ENCODE measurements at places on chromosomes 5 and 9.

DNA sequence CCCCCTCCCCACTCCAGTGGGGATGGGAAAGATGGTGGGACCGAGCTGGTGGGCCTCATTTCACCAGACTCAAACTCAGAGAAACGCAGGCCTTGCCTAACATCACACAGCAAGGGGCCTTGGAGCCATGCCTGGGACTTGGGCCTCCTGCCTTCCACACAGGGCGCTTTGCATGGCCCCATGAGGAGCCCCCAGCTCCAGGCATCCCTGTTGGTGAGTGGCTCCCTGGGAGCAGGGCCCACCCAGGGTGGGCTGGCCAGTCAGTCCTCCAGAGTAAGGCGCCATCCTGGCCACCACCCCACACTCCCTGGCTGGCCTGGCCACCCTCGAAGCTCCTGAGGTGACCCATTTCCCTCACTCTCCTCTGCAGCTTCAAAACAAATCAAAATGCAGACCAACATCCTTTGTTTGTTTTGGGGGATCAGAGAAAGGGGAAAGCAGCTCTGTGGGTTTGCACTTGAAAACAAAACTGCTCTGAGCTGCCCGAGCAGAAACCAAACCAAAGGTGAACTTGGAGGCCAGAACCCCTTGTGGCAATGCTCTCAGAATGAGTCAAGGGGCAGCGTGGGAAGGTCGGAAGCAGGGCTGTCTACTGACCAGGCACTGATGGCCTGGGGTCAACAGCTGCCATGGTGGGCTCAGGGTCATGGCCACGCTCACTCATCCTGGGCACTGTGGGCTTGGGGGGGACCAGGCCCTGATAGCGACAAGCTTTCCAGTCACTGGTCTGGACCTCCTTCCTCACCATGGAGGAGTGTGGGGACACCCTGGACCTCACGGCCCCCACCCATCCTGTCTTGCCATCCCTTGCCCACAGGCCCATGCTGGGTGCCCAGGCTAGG lies 37.0 kb upstream of the VDAC1 start:
- no peak for DNase-seq

GRCh38 chr9:35650341-35651158 lies at the start of gene SIT1:
Gene SIT1, minus strand, starts transcription at chr9:35650931. Its CDS starts 78 bp downstream, at chr9:35650853.
- no peak for DNase-seq

DNA sequence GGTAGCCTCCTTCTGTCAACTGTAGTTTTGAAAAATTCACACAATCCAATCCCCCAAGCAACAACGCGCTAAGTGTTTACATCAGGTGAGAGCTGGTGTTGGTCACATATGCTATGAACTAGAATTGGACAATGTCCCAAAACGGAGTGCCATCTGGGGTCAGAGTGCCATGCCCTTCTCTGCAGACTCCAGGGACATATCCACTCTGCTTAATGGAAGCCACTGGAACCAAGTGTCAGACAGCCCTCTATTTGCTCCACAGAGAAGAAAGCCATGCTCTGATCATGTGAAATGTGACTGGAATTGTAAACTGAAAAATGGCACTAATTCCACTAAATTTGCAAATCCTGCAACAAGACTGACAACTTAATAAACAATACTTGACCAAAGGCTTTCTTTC lies 12.2 kb downstream of the ABCA1 start:
- DNase-seq: no peak

DNA sequence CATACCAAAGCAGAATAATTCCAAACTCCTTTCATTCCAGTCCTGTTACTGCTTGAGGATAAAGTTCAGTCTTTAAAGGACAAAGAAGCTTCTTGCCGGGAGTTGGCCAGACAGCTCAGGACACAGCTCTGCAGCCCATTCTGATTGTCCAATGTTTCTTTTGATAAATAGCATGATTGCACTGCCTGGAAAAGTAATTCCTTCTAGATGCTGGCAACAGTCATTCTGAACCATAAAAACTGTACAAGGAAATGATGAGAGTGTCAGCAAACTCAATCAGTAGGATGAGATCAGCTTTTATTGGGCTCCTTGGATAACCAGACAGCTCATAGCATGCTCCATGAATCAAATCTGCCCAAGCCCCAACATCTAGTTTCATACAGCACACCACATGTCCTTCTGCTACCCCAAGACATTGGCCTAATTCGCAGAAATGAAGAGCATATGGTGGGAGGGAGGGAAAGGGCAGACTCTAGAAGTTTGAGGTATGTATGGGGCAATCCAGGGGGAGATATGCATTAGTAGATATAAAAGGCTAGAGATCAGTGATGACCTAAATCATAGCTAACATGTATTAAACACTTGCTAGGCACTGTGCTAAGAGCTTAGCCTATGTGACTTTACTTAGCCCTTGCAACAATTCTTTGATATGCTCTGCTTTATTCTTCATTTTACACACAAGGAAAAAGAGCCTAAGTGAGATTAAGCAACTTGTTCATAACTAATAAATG lies 219.9 kb upstream of the NREP start:
- no peak for DNase-seq

DNA sequence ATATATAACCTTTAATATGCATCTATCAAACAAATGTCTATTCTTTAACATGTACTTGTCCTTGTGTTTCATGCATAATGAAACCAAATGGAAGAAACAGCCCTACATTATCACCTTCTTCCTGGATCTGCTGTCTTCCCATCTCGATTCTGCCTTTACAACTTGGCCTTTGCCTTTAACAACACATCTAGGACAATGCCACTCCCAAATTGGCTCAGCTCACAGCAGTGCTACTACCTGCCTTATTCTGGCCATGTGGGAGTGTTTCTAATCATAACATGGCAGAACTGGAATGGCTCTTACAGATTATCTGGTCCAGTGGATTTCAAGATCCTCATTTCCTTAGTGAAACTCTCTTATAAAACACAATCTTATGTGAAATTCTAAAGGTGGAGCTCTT lies 176.5 kb downstream of the CARTPT start:
- DNase-seq: no peak

- DNase-seq: no peak
These were observed 87.5 kb downstream of the KDM4C start for GRCh38 chr9:6845128-6845826.

- peak; percentile 21 for DNase-seq
These were observed 722 bp downstream of the CDC42SE2 start for GRCh38 chr5:131264451-131265099.

GRCh38 chr9:121835587-121836365 lies 184.3 kb downstream of the DAB2IP start:
- DNase-seq: peak; percentile 61

DNA sequence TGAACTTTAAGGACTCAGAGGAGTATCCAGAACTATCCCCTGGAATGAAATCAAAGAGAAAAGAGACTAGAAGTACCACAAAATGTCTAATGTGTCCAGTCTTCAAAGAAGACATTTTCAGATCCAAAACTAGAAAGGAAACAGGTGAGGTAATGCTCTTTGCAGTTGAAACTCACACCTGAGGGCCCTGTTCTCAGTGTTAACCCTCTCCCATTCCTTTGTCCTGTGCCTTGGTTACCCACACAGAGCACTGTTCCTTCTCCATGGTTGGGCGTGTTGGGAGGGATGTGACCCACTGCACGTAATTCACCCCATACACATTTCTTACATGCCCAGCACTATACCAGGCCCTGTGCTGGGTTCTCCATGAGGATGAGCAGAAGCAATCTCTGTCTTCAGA lies 21.3 kb downstream of the MSANTD3 start:
- DNase-seq: no peak

- DNase-seq: no peak
These were observed 28.3 kb upstream of the CRB2 start for GRCh38 chr9:123327697-123328100.

GRCh38 chr5:125331987-125332598 lies 585.7 kb upstream of the ZNF608 start:
- DNase-seq: no peak

GRCh38 chr9:97768746-97769145 lies 71.6 kb upstream of the XPA start:
- no peak for DNase-seq

DNA sequence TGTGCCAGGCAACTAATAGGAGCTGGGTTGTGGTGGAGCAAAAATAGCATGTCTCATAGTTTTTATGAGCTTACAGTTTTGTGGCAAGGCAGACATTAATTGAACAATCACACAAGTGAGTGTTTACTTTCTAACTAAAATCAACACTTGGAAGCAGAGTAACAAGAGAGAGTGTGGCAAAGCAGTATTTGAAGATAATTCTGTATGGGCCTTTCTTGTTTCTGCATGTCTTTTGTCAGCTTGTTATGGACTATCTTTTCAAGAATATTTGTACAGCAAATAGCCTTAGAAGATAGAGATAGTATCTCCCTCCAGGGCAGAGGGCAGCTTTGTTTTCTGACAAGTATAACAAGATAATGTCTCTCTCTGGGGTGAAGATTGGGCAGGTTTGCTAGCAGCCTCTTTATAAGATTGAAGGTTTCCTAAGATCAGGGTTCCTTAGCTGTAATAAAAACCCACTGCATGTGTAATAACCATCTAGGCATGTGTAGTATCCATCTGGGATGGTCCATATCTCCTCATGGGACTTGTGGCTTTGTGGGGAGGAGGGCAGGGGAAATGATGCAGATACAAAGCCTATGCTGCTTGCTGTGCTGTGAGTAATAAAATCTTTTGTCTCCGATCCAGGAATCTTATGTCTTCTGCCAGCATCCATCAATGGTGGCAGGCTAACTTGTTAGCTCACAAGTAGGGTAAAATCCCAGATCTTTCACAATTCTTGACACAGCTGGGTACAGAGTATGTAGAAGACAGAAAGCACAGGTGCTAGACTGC lies 479.9 kb downstream of the KDM4C start:
- DNase-seq: no peak

- DNase-seq: no peak
These were observed 76.9 kb downstream of the ST8SIA4 start for GRCh38 chr5:100826133-100826532.

DNA sequence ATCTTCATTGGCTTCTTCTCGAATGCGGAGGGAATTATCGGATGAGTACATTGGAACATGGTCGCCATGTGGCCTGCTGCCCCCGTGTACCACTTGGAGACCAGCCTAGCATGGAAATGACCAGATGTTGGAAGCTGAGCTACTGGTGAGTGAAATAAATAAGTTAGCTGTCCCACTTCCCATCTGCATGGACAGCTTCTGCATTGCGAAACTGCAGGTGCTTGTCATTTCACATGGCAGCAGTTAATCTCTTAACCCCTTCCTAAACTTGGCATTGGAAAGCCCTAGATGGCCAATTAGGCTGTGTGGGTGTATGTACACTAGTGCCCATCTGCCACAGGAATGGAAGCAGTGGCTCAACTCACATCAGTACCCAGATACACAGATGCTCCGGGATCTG lies 246.6 kb upstream of the IL12B start:
- no peak for DNase-seq

GRCh38 chr9:72657023-72657422 lies 135.6 kb downstream of the TMC1 start:
- no peak for DNase-seq

- DNase-seq: no peak
These were observed 110.9 kb upstream of the SHB start for GRCh38 chr9:38179965-38180364.

DNA sequence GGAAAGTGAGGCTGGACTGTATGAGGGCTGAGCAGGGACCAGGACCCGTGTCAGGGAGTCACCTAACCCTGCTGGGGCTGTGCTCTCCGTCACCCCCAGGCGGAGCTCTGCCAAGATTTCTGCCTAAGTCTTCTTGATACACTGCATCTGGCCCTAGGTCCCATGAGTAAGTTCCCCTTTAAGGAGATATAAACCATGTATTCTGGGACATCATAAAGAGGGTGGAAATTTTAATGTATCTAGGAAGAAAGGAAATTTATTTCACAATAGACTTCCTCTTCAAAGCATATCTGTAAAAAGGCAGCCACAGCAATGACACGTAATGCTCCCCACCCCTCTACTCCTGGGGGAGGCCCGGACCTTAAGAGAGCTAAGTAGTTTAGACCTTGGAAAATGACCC lies 183.4 kb downstream of the FBXL7 start:
- peak; percentile 50 for DNase-seq

GRCh38 chr9:7671847-7672246 lies 127.7 kb downstream of the DMAC1 start:
- no peak for DNase-seq

- DNase-seq: no peak
These were observed 39.0 kb downstream of the KCNIP1 start for GRCh38 chr5:170542691-170543293.

- DNase-seq: peak; percentile 79
These were observed 296.1 kb upstream of the MPDZ start for GRCh38 chr9:13575558-13575957.

All from kidney capillary endothelial cell (primary cell).